ENCODE measurements at places on chromosomes 13 and 19.

DNA sequence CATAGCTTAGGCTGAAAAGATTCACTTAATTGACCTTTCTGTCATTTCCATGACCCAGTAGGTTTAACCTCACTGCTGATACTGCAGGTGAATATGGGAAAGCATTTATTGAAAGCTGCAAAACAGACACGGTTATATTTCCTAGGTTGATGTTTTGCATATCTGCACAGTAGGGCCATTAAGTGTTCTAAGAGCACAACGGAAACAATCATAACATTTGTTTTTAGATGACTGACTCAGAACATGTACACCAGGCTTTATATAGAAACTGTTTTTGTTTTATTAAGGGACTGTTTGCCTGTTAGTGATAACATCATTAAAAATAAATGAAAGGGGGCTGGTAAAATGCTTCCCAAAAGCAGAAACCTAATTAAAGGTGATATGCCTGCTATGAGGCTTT is 367.8 kb downstream of the DACH1 start:
- DNase-seq: no peak

DNA sequence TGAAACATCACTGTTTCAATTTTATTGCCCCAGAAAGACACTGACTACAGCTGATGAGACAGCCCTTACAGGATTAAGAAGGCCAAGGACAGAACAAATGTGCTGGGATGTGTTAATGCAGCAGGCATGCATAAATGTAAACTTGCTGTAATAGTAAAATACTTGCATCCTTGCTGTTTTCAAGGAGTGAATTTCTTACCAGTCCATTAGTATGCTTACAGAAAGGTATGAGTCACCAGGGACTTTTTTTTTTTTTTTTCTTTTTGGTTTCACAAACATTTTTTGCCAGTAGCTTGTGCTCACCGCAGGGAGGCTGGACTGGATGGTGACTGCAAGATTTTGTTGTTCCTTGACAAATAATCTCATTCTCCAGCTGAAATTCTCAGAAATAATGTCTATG is 55.1 kb downstream of the GPR180 start:
- no peak for DNase-seq

- DNase-seq: no peak
Measured at GRCh38 chr13:20803180-20803965, 29.6 kb upstream of the EEF1AKMT1 start.

DNA sequence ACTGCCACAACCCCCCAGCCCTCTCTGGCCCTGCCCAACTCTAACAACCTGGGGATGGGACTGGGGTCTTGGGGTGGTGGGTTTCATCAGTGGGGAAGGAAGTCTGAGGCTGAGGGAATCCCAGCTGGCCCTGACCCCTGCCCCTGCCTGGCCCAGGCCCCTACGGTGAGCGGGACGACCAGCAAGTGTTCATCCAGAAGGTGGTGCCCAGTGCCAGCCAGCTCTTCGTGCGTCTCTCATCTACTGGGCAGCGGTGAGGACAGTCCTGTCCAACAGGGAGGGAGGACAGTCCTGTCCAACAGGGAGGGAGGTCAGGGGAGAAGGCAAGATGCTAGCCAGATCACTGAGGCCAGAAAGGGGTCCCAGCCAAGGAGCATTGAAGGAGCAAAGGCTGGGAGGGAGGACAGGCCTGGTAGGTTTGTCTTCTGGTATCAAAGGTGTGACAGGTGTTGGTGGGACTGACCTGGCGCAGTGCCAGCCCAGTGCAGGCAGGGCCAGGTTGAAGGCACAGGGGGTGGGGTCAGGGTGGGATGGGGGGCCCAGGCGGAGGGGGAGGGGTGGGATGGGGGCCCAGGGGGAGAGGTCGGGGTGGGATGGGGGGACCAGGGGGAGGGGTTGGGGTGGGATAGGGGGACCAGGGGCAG is 12.1 kb upstream of the LTBP4 start:
- no peak for DNase-seq

DNA sequence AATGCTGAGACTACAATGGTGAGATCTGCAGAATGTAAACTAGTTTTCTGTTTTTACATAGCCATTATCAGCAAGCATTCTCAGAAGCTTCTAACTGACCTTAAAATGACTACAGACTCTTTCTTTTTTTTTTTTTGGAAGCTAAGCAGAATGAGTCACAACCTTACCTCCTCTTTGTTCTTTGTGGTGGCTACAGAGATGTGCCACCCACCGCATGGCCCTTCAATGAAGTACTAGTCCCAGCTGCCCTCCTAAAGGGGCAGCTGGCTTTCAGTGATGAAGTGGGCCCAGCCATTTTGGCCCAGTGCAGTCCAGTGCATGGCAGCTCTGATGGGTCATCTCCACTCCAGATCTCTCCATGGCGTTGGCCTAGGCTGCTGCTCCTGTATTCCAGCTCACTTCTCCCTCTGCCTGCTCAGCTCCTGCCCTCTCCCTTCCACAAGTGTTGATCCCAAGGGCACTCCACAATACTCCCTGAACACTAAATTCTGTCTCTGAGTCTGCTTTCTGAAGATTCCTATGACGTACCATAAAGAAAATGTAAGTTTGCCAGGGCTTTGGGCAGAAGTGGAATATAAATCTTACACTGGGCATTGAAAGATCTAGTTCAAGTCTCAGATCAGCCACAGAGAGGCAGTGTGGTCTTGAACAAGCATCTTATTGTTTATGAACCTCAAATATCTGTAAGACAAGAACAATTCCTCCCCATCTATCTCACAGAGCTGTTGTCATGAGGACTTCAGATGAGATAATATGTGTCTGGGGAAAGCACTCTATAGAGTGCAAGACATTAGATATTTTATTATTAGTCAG is 85.6 kb downstream of the RXFP2 start:
- DNase-seq: no peak

GRCh38 chr19:29040951-29041350 is 172.0 kb downstream of the UQCRFS1 start:
- no peak for DNase-seq

GRCh38 chr13:102020611-102021216 is 381.1 kb downstream of the FGF14 start:
- DNase-seq: no peak

- DNase-seq: no peak
Measured at GRCh38 chr13:59976856-59977255, 186.9 kb downstream of the DIAPH3 start.

DNA sequence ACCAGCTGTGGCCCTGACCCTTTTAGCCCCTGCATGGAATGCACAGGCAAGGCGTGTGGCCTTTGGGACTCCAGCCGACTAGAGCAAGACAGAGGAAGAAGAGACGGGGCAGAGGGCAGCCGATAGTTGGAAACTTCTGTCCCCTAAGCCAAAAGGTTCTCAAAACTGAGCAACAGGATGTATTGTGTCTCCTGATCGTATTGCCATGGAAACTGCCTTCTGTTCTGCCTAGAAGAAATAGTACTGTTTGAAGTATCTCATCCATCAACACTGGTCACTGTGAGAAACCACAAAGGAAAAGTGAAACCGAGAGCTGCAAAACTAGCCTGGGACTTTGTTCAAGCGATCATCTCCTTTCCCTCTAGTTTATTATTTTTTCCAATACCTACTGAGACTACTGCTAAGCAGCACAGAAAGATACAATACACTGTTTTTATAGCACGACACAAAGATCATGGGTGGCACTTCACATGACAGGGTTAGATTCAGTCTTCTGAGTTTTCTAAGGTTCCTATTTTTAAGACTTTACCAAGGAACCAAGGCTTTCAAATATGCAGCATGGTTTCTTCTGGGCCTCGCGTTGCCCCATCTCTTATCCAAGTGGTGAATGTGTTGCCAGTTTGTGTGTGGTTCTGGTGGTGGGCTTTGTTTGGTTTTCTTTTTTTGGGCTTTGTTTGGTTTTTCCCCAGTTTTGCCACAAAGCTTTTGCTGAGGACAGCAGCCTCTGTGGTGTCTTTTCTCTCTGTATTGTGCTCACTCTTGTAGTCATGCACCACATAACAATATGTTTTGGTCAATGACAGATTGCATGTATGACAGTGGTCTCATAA is 49.3 kb upstream of the GPR183 start:
- DNase-seq: no peak

- no peak for DNase-seq
Measured at GRCh38 chr19:44712864-44713515, 14.0 kb downstream of the CEACAM16 start.

GRCh38 chr19:17340871-17341357 is 3.6 kb downstream of the GTPBP3 start:
- DNase-seq: no peak

GRCh38 chr13:48838193-48838973 is 137.3 kb upstream of the FNDC3A start:
- no peak for DNase-seq

GRCh38 chr19:13208672-13209483 is 58.7 kb downstream of the IER2 start:
- DNase-seq: no peak

GRCh38 chr19:42032431-42032830 is 37.6 kb downstream of the GRIK5 start:
- no peak for DNase-seq

- DNase-seq: no peak
Measured at GRCh38 chr13:24648983-24649687, 31.1 kb upstream of the ATP12A start.

- no peak for DNase-seq
Measured at GRCh38 chr13:20894245-20894644, 8.3 kb downstream of the XPO4 start.

GRCh38 chr13:99067159-99067985 is 89.5 kb upstream of the DOCK9 start:
- no peak for DNase-seq

Measured in NCI-H1436 treated with DMSO at 0.1 percent for 48 hours (cell line).